ENCODE measurements at places on chromosomes 12 and 14.

- DNase-seq = no peak
These were observed 39.9 kb upstream of the FZD10 start for GRCh38 chr12:130122356-130122755.

DNA sequence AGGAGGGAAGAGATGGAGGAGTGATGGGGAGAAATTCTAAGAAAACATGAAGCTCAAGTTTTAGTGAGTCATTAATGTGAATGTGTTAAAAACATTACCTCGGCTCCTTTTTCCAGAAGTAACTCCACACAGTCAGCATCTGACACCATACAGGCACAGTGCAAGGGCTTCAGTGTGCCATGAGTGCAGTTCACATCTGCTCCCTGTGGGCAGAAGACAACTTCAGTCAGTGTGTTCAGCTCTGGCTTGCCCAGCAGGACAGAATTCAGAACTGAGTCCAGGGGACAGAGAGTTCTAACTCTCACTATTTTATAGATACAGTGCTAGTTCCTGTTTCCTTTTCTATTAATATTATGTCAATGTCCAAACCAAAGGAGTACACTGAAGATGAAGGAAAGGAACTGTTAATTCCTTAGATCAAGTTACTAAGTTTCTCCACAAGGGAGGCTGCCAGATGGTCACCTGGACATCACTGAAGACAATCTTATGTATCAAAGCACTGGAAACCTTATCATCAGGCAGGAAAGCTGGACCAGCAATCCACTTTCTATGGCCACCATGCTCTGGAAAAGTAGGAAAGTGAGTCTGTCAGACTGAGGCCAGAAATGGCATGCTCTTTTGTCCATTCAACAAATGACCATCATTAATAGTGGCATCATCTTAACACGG is 6.1 kb downstream of the ASB8 start:
- no peak for DNase-seq

DNA sequence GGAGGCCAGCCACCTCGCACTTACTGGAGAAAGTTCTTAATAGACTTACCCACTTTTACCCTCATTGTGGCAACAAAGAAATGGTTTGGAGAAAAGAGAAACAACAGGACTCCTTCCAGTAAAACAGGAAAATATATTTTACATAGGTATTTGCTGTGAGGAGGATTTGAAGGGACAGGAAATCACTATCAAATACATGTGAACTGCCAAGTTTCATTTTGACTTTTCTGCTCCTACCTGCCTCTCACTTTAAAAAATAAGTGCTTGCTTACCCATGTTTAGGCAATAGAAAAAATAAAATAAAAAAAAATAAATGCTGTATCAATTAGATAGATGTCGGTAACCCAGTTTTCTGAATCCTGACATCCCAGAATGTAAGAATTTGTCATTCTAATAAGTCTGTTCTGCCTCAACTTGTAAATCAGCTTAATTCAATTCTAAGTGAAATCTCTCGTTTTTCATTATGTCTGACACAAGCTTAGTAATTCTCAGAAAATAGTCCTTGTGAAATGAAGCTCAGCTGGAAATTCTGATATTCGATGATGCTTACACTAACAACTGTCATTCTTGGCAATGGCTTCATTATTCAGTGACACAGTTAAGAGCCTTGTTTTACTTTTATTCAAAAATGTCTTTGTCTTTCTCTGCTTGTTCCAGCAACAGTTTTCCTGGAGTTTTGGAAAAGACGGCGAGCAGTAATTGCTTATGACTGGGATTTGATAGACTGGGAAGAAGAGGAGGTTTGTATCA is 131.3 kb downstream of the SLC5A8 start:
- no peak for DNase-seq

DNA sequence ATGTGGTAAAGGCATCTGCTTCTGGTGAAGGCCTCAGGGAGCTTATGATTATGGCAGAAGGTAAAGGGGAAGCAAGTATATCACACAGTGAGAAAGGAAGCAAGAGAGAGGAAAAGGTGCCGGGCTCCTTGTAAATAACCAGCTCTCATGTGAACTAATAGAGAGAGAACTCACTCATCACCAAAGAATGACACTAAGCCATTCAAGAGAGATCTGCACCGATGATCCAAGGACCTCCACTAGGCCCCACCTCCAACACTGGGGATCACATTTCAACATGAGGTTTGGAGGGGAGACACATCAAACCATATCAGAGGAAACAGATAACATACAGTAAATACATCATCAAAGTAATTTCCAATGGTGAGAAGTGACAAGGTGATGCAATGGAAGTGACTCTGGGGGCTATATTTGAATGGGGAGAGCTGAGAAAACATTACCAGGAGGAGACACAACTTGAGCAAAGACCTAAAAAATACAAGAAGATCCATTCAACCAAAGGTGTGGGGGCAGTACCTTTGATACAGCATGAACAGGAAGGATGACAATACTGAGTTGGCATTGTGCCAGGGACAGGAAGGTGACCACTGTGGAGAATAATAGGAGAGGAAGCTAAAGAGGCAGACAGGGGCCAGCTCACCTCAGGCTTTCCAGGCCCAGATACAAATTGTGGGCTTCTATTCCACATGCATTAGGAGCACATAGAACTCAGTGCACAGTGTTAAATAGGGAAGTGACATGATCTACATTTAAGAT is 134.4 kb upstream of the GRIP1 start:
- no peak for DNase-seq
